Sigmoid colon (tissue), 7 donors: ENCODE measurements at places on chromosomes 7 and 10. TPM values are rescaled to one million over a fixed set of nuclear protein-coding genes. Genes with fewer than 3 reads are reported as not detected.

Gene CYP3A7
- 0.36 TPM for total RNA-seq

Gene NPTX2
- total RNA-seq = 21.8 TPM

Gene HKDC1
- total RNA-seq = not detected

Gene NYAP1
- 1.4 TPM for total RNA-seq

Gene SLC18A2
- total RNA-seq = 0.55 TPM

Gene PTPN20
- 1.8 TPM for total RNA-seq

Gene NUTM2B
- total RNA-seq = 0.82 TPM

Gene CCZ1B
- 91.8 TPM for total RNA-seq

Gene SPDYE5
- total RNA-seq = not detected

Gene ADRA2A
- 1.5 TPM for total RNA-seq

Gene KAZALD1
- 0.49 TPM for total RNA-seq

Gene FAM131B
- 15.7 TPM for total RNA-seq

Gene MYH16
- not detected for total RNA-seq

Gene BEND7
- total RNA-seq = 11.8 TPM

Gene STEAP1B
- total RNA-seq = 2.1 TPM

Gene TMEM60
- total RNA-seq = 10.3 TPM

Gene ALDH18A1
- 25.1 TPM for total RNA-seq

Gene LRRC4
- total RNA-seq = 0.82 TPM

Gene SLC16A12
- 1.5 TPM for total RNA-seq

Gene TAS2R4
- 1.4 TPM for total RNA-seq
